ENCODE measurements at places on chromosomes 7 and 10.
A peak's percentile ranks its signal among the peaks of the same experiment; 100 is the strongest.

DNA sequence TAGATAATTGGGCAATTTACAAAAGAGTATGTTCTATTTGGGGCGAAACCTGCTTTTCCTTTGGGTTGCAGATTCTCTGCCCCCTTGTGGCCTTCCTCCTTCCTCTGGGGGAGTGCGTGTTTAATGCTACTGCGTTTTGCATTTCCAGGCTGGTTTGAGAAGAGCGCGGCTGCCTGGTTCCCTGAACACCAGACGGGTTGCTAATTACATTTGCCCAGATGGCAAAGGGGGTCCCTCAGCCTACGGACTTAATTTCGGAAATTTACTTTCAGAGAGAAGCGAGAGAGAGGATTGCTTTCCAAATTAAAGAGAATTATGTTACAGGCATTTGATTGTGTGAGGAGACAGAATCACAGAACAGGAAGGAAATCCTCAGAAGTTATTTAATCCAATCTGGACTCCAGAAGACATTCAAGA lies 91.9 kb upstream of the JAZF1 start:
- DNase-seq = no peak

GRCh38 chr7:29723599-29723998 lies 82.7 kb upstream of the WIPF3 start:
- no peak for DNase-seq

- no peak for DNase-seq
Measured at GRCh38 chr7:1324028-1324900, 91.6 kb downstream of the UNCX start.

DNA sequence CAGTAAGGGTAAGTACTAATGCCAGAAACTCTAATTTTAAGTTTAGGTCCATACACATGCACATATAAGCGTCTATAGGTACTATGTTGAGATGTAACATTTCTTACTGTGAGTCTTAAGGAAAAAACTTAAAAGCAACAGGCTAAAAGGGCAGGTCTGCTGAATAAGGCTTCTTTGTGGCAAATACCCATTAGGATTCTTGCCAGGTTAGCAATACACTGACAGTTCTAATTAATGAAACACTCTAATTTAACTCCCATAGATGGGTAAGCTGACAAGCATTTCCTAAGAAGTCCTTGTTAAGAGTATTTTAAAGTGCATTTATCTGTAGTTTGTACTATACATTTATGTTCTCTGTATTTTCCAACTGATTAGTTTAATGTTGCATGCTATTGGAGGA lies 14.0 kb downstream of the SCRN1 start:
- DNase-seq = no peak

- no peak for DNase-seq
Measured at GRCh38 chr10:88731296-88731695, 25.2 kb downstream of the LIPK start.

GRCh38 chr10:33270971-33271370 lies 63.5 kb downstream of the NRP1 start:
- no peak for DNase-seq

- DNase-seq = no peak
Measured at GRCh38 chr10:131119626-131120355, 191.7 kb downstream of the TCERG1L start.

- no peak for DNase-seq
Measured at GRCh38 chr7:80088705-80089104, 45.9 kb upstream of the GNAI1 start.

DNA sequence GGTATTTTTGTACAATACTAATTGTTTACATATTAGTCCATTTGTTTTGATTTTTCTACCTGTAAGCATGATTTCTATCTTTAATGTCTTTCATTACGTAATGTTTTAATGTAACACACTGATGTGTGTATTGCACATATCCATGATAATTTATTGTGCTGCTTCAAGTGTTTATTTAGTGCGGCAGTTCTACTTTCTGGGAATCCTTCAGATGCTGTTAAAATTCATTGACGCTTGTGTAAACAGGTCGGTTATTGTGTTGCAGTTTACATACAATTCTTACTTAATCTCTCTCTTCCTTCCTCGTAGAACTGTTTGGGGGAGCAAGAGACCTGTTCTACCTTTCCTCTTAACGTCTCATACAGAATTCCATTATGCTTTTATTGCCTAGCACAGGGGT lies 6.9 kb downstream of the TMEM60 start:
- no peak for DNase-seq

- no peak for DNase-seq
Measured at GRCh38 chr7:94064541-94065191, 60.5 kb upstream of the BET1 start.

- DNase-seq = no peak
Measured at GRCh38 chr7:103336761-103337160, 7.8 kb downstream of the DNAJC2 start.

GRCh38 chr10:110460111-110460809 lies 37.4 kb upstream of the DUSP5 start:
- DNase-seq = peak; percentile 24

GRCh38 chr7:25180946-25181345 lies 47.3 kb downstream of the NPVF start:
- DNase-seq = no peak

GRCh38 chr7:154929006-154929726 lies 73.8 kb downstream of the PAXIP1 start:
- no peak for DNase-seq

DNA sequence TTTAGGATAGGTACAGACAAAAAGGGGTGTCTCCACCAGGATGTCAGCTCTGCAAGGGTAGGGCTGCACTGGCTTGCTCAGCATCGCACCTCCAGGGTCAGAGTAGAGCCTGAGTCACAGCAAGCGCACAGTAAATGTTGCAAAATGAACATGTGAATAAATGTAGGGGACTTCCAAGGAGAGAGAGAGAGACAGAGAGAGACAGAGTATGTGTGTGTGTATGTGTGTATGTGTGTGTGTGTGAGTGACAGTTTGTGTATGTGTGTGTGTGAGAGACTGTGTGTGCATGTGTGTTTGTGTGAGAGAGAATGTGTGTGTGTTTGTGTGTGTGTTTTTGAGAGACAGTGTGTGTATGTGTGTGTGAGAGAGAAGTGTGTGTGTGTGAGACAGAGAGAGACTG lies 163.3 kb downstream of the RPS24 start:
- peak; percentile 19 for DNase-seq

- no peak for DNase-seq
Measured at GRCh38 chr10:52639652-52640051, 132.9 kb downstream of the MBL2 start.

GRCh38 chr7:29327455-29327854 lies 132.9 kb downstream of the CHN2 start:
- no peak for DNase-seq

DNA sequence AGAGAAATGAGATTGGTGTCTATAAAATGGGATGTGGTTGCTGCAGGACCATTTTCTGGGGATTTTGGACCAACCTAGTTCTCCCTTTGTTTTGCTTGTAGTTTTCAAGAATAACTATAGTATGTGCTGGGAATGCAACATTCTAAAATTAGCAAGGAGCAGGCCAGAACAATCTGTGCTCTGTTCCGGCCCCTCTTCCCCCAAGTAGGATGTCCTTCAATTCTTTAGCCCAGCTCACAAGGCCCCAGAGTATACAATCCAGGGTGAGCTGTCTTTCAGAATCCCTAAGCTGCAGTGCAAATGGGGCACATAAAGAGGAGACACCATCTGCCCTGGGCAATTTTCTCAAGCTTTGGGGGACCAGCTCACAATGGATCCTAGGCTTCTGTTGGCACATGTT lies 809.1 kb downstream of the TNS3 start:
- DNase-seq = no peak

DNA sequence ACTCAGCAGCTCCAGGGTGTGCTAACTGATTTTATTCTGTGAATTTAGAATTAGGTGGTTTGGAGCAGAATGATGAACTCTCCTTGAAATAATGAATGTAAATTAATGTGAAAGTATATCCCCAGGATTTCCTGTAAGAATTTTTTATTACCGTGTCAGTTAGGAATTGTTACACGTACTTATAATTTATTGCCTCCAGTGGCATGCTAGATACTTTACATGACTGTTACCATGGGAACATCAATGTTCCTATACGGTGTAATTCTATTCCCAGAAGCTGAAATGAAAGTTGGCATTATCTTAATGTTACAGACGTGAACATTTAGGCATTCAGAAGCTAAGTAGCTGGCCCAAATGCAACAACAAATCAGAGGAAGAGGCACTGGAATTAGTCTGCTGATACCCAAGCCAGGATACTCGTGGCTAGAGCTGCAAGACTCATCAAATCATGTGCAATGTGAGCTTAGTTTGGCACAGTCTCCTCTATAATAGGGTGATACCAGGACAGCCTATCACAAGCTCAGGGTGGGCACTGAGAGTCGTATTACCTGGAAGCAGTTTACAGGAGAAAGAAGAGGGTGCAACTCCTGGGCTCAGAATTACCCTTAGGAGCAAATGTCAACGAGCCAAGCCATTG lies 30.0 kb upstream of the PRKAR2B start:
- no peak for DNase-seq

DNA sequence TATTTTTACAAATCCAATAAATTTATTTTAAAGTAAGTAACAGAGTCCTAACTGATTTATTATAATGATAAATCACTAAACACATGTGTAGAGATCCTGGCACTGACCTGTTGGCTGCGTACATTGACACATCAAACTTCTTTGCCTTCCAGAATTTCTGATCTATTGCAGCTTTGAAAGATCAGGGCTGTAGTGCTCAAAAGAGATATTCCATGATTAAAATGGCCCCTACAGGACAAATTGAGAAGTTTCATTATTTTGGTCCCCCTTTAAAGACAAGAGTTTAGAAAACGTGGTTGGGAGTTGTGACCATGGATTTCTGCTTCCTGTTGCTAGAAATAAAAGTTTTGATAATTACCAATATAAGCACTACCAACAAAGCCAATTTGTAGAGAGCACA lies 87.7 kb upstream of the PDK4 start:
- no peak for DNase-seq

DNA sequence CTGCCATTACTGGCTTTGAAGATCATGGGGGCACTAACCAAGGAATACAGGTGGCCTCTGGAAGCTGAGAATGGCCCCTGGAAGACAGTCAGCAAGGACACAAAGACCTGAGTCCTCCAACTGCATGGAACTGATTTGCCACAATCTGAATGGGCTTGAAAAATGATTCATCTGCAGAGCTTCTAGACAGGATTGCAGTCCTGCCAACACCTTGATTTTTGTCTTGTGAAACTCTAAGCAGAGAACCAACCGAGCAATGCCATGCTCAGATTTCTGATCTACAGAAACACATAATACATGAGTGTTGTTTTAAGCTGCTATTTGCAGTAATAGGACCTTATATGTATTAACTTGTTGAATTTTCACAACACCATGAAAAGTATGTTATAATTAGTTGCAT lies 66.1 kb upstream of the SLC13A1 start:
- no peak for DNase-seq

DNA sequence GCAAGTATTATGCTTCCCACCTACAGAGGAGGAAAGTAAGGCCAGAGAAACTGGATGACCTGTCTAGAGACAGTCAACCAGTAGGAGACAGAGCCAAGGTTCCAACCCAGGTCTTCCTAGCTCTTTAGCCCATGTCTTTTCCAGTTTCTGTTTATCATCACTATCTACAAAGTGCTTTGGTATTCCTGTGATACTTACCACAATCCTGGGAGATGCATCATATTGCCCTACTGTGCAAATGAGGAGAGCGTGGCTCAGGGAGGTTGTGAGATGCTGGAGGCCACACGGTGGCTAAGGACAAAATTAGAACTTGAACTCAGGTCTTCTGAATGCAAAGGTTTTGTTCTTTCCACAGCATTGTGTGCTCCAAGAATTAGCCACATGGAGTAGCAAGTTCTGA lies 11.2 kb upstream of the PLEKHA1 start:
- no peak for DNase-seq

- no peak for DNase-seq
Measured at GRCh38 chr10:27230022-27230421, 10.6 kb downstream of the ACBD5 start.

- no peak for DNase-seq
Measured at GRCh38 chr10:99917963-99918825, 91.6 kb downstream of the DNMBP start.

GRCh38 chr10:42743697-42744096 lies 38.9 kb upstream of the BMS1 start:
- no peak for DNase-seq

- no peak for DNase-seq
Measured at GRCh38 chr7:16758631-16759611, 5.4 kb downstream of the TSPAN13 start.

DNA sequence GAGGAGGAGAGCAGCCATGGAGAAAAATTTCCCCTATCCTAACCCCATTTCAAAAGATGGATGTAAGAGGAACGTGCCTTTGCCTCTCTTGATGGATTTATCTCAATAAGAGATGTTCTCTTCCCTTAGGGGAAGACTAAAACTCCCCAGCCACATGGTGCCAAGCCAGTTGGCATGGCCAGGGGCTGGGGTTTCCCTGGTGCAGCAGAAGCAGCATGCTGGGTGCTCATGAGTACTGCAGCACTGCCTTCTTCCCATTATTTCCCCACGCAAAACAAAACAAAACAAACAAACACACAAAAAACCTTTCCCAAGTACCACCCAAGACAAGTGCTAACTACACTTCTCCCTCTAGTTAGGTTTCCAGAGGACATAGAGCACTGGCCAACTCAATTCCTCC lies 97.2 kb downstream of the DOCK4 start:
- DNase-seq = no peak

Measured in stimulated activated CD4-positive, alpha-beta T cell treated with anti-CD3 and anti-CD28 coated beads, Interleukin-1b, Interleukin-23, amount 100 ng/mL, for 48 hours (primary cell).